ENCODE measurements at places on chromosomes 11 and 22.

DNA sequence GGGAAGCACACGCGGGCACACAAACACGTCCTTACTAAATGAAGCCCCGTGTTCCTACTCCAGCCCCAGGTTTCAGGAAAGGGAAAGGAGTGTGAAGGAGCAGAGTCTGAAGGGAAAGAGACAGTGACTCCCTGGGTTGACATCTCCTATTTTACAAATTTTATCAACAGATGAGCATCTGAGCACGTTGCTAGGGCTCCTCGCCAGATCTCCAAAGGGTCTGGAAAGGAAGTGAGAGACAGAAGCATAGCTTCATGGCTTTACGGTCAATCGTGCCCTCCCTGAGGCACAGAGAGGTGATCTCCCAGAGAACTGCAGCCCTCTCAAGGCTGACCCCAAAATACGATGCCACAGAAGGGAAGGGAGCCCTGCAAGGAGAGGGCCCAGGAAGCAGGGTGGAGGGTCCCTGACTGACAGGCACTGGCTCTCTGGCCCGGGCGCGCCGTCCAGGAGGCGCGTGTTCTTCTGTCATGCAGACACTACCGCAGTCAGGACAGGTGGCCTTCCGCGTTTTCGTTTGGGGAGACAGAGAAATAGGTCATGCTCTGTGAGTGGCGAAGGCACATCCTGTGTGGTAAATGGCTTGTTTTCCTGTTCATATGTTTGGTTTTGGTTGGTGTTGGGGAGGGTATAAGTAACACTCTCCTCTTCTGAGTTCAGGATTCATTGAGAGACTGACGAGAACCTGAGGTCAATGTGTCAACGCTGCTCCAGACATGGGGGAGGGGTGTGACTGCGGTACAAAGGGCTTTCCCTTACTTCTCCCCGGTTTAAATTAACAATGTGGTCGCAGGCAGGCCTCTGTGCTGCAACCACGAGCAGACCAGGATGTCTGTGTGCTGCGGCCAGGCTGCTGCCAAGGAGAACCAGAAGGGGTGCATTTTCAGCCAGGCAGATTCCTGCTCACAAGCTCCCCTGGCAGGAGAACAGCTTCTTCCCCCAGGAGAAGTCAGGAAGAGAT is 813.3 kb downstream of the OPCML start:
- DNase-seq = peak; percentile 4

DNA sequence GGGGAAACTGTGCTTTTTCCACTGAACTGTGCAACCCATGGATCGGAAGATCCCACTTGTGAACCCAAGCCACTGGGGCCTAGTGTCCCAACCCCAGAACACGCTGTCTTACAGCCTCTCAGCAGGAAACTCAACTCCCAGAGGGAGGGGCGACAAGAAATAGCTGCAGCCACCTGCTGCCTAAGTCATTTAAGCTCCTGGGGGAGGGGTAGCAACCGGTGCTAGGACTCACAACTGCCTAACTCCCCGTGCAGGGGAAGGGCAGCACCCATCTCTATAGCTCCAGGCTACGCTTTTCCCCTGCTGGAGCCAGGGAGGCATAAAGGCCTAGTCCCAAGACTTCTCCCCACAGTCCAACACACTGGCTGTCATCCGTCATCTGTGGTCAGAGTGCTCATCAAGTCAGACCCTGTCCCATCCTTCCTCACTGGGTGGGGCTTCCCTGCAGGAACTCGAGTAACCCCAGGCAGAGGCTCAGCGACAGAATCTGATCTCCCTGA is 363.0 kb downstream of the LUZP2 start:
- no peak for DNase-seq

- DNase-seq = no peak
These were observed 311.0 kb downstream of the SBF2 start for GRCh38 chr11:9982796-9983579.

DNA sequence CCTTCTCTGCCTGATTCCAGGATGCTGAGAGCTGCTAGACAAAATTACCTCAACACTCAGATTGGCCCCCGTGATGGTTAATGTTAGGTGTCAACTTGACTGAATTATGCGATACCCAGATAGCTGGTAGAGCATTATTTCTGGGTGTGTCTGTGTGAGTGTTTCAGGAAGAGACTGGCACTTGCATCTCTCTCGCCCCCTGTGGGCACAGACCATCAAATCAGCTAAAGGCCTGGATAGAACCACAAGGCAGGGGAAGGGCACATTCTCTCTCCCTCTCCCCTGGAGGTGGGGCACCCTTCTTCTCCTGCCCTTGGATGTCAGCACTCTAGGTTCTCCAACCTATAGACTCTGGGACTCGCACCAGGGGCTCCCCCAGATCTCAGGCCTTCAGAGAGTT is 79.7 kb downstream of the KIRREL3 start:
- no peak for DNase-seq

Data from stimulated activated CD8-positive, alpha-beta memory T cell treated with anti-CD3 and anti-CD28 coated beads, Interleukin-7, amount 100 ng/mL, for 1 hour (primary cell).